ENCODE measurements at places on chromosomes 2 and 18.

GRCh38 chr2:1569879-1570450, 156.7 kb downstream of the TPO start:
- DNase-seq: no peak

GRCh38 chr2:75007819-75008218, 49.4 kb downstream of the POLE4 start:
- DNase-seq: no peak

DNA sequence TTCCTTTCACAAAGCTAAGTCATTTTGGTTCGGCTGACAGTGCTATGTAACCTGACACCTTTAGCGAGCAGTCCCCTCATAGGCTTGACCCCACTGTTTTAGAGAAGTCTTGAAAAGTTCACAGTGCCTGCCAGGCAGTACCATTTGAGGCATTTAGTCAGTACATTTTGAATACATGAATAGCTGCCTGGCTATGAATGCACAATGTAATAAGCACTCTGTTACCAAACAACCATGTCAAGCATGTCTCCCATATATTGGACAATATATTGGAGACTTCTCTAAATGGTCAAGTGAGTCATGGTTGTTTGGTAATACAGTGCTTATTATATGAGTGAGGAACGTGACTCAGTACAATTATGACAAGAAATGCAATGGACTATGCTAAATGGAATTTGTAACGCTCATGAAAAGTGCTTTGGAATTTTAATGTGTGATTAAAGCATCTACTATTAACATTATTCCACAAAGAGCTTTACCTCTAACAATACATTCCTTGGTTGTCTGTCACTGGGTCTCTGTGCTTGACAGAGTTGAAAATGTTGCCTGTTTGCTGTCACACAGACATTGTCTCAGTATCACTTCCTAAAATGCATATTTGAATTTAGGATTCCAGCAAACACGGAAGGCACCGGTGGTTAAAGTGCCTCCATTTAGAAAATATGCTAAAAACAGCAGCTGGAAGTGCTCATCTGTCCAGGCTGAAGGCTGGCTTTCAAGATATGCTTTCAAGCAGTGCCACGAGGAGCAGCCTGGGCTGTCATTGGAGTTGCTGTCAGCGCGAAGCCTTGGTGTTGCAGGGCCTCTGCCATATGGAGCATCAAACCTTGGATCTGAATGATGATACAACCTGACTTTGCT, 458.6 kb downstream of the FBXO15 start:
- peak; percentile 97 for DNase-seq

- DNase-seq: no peak
Measured at GRCh38 chr2:218149848-218150440, 16.8 kb downstream of the CXCR1 start.

- no peak for DNase-seq
Measured at GRCh38 chr2:228559774-228560415, 378.4 kb upstream of the SPHKAP start.

DNA sequence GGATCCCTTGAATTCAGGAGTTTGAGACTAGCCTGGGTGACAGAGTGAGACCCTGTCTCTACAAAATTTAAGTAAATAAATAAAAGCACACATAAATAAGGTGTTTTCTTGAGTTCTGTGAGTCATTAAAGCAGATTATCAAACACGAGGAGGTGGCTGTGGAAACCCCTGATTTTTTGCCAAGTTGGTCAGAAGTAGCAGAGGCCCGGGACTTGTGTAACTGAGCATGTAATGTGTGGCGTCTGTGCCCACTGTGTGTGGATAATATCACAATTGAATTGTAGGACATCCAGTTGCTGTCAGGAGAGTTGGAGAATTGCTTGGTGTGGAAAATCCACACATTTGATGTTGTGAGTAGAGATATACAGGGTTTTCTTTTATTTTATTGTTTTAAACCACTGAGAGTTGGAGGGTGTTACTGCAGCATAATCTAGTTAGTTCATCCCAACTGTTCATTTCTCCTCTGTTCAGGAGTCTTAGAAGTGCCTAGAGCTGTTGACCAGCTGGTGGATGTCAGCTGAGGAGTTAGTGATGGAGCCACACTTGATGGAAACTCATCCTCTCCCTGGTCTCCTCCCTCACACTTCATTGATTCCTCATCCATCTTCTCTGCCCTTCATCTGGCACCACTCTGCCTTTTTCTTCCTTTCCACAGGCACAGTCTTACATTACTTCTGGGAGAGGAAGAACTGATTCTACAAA, 45.9 kb upstream of the RHOB start:
- DNase-seq: no peak

GRCh38 chr2:96538487-96539214, 2.1 kb downstream of the ARID5A start:
- DNase-seq: no peak

DNA sequence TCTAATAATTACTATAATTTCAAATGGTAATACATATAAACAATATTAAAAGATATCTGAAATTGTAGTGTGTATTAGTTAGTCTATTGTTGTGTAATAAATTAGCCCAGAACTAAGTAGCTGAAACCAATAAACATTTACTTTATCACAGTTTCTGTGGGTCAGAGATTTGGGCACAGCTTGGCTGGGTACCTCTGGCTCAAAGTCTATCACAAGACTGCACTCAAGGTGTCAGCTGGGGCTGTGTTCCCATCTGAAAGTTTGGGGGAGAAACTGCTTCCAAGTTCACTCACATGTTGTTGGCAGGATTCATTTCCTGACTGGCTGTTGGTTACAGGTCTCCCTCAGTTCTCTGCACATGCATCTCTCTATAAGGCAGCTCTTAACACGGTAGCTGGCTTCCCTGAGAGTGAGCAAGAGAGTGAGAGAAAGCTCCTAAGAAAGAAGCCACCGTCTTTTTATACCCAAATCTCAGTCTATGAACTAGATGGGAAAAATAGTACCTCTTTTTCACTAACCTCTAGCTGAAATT, 25.6 kb upstream of the WIPF1 start:
- no peak for DNase-seq

- no peak for DNase-seq
Measured at GRCh38 chr18:75072672-75073371, 136.1 kb downstream of the PTGR3 start.

GRCh38 chr2:108917526-108917925, 71.5 kb downstream of the EDAR start:
- no peak for DNase-seq

DNA sequence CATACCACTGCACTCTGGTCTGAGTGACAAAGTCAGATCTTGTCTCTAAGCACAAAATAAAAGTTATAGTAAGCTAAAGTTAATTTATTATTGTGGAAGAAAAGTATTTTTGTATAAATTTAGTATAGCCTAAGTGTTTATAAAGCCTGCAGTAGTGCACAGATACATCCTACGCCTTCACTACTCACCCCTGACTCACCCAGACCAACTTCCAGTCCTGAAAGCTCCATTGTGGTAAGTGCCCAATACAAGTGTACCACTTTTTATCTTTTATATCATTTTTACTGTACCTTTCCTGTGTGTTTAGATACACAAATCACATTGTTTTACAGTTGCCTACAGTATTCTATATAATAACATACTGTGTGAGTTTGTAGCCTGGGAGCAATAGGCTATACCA, 57.5 kb downstream of the UBE2E3 start:
- no peak for DNase-seq

DNA sequence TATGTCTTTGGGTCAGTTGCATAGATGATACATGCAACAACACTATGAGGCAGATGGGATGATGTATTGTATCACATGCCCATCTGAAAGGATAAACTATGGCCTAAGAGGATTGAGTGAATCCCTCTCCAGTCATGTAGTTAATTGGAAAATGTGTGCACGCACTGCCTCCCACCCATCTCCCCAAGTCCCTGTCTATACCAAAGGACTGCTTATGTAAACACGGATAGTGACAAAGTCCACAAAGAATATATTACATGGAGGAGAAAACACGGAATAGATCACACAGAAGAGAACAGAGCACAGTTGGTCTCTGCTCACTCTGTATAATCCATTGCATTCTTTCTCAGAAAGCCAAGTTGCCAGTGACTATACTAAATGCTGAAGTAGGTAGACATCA, 82.4 kb downstream of the NCKAP5 start:
- DNase-seq: no peak

DNA sequence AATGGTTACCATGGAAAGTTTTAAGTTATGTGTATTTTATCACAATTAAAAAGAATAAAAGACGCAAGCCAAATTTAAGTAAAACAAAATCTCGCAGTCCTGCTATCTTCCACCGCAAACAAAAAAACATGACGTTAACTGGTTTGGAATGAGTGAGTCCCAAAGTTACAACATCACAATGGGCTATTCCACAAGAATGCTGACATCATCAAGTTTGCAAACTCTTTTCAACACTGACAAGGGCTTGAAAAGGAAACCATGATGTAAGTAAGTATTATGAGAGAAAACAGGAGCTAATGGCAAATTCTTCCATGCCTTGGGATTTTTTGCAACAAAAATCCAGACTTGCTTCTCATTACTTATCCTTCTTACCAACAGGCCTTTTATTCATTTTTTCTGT, 31.1 kb downstream of the SIGLEC15 start:
- DNase-seq: peak; percentile 42

GRCh38 chr18:22020127-22020866, 149.1 kb upstream of the GATA6 start:
- no peak for DNase-seq

- DNase-seq: no peak
Measured at GRCh38 chr2:110852541-110853263, 120.3 kb downstream of the ACOXL start.

GRCh38 chr2:166181813-166182154, 54.0 kb upstream of the SCN1A start:
- DNase-seq: no peak

- no peak for DNase-seq
Measured at GRCh38 chr2:147045113-147045512, 799.7 kb upstream of the ACVR2A start.

DNA sequence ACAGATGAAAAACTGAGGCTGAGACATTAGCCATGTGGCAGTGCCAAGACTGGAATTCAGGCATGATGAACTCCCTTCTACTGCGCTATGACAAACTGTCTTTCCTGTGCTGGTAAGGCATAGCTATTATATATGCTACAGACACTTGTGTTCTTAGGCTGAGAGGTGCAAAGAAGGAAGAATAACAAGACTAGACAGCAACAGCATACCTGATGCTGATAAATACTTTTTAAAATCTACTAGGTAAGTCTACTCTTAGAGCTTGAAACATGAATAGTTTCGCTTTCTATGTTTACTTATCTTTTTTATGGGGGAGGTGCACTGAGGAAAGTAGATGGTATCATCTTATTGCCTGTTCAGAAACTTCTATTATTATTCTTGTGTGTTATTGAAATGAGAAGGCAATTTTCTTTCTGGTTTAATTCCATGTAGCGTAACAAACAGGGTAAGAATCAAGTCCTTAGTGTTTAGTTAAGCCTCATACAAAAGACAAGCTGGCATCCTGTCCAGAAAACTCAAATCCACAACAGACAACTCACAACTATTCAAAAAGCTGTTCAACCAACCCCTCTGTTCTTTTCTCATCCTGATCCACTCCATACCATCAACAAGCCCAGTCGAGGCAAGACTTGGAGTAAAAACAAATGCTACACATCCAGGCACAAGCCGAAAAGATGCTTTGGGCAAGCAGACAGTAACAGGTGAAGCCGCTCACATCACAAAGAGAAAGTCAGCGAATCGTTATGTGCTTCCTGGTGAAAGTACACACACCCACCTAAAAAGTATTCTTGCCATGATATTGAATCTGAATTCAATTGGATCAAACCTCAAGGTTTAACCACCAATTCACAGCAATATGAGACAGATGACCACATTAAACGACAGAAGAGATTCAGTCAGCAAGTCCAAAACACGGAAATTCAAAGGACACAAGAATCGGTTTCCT, 1.5 kb downstream of the TTC32 start:
- DNase-seq: no peak

- DNase-seq: no peak
Measured at GRCh38 chr2:190235101-190235500, 84.5 kb downstream of the HIBCH start.

DNA sequence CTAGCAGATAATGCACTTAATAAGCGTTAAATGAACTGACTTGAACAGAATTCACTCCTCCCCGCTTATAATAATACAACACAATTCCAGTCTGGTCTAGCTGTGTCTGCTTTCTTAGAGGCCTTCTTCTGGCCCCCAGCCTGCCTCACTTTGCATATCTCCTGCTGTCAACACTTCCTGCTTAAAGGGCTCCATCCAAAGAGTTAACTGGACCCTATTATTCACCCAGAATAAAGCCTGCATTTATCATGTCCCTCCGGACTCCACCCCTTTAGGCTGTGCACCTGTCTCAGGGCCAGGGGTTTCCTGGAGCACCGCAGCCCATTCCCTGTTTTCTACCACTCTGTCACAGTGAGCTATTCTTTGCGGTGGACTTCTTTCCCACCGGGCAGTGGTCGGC, 292.8 kb upstream of the FBXO11 start:
- DNase-seq: no peak

DNA sequence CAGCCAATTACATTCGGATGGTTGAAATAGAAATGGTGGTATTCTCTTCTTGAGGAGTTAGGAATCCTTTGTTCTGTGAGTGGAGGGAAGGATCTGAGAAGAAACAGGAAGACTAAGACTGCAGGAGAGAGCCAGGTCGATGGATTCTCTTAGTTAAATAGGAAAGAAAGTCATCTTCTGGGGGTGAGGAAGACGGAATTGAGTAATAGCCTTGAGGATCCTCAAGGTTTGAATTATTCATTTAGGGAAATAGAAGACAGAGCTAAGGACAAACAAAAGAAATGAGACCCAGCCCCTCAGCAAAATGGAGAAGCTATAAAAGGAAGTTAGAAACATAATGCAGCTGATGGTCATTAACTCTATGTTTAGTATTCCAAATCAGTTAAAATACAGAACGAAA, 1.8 kb downstream of the LAPTM4A start:
- no peak for DNase-seq

- DNase-seq: no peak
Measured at GRCh38 chr2:127182626-127183458, 37.3 kb downstream of the CYP27C1 start.

GRCh38 chr2:104434318-104434792, 419.6 kb upstream of the POU3F3 start:
- no peak for DNase-seq

- no peak for DNase-seq
Measured at GRCh38 chr18:25814841-25815458, 275.5 kb downstream of the SS18 start.

GRCh38 chr2:12008425-12009061, 262.1 kb downstream of the LPIN1 start:
- DNase-seq: no peak

DNA sequence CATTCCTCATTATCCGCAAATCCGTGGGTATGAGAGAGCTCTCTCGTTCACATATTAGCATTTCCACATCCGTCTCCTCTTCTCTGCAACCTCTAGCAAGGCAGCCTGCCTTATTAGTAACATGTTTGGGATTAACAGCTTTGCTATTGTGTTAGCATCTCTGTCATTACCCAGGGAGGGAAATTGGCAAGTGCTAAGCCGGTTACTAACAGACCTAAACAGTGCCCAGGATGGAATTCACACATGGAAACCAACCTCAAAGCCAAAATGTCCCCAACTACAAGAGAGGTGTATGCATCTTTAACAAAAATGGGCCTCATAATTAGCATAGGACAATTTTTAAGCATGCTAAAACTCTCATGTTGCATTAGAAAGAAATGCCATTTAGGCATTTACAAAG, 309.0 kb upstream of the MEIS1 start:
- no peak for DNase-seq
